Activated naive CD8-positive, alpha-beta T cell treated with anti-CD3 and anti-CD28 coated beads, Interleukin-2, amount 10 ng/mL, durations not matched to agents 7 days and 5 days (primary cell): ENCODE measurements at places on chromosomes 2 and 18.

GRCh38 chr2:219058541-219059374, 2.0 kb downstream of the IHH start:
- H3K36me3 ChIP-seq = no peaks in the 10 kb centered on the region
- peaks cover 14% of the 10 kb centered on the region for H3K4me1 ChIP-seq
- H3K27me3 ChIP-seq = peaks cover 73% of the 10 kb centered on the region
- peak; percentile 38 for DNase-seq
- H3K27ac ChIP-seq = no peak overlapping the region
- H3K4me3 ChIP-seq = no peak overlapping the region

- H3K27ac ChIP-seq = no peak overlapping the region
- peaks cover 23% of the 10 kb centered on the region for H3K27me3 ChIP-seq
- H3K36me3 ChIP-seq = no peaks in the 10 kb centered on the region
- no peak for DNase-seq
Observed at GRCh38 chr2:26522325-26522724, 44.4 kb upstream of the OTOF start.

DNA sequence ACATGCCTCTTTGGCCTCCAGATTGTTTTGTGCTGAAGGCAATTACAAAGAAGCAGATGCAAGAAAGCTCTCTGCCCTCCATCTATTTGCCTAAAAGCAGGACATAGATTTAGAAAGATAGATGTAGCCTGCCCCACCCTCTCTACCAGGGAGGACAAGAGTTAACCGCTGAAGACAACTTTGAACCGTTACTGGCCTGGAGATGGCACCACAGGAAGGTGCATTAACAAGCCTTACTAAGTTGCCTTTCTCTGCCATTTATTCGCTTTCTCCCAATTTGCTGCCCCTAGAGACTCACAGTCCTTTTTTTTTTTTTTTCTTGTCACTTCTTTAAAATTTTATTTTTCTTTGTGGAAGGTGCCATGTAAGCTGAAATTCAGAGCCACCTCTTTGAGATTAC, 28.8 kb upstream of the RMDN2 start:
- H3K36me3 ChIP-seq = peaks cover 3% of the 10 kb centered on the region
- no peak for DNase-seq
- H3K27ac ChIP-seq = no peak overlapping the region
- peaks cover 3% of the 10 kb centered on the region for H3K27me3 ChIP-seq

DNA sequence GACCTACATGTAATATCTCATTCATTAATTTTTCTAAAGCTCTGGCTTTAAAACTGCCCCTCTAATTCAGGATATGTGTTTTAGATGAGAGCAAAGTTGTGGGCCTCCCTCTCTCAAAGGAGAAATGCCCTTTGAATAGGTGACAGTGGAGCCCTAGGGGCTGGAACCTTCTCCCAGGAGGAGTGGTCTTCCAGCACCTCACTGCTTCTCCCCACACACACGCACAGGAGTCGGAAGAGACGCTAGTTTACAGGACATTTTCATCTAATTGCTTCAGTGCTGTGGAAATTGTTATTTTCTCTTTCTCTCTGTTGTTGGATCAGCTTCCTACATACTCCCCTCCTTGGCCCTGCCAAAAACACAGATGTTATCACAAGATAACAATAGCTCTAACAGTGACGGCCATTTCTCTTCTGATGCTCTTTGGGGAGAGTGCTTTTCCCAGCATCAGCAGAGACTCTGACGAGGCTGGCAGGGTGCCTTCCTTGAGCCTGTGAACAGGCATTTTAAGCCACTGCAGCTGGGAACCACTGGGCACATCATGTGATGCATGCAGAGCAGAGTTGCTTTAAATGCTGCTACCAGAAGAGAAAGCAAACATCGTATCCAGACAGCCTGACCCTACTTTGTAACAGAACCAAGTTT, 209.4 kb upstream of the SP5 start:
- no peaks in the 10 kb centered on the region for H3K36me3 ChIP-seq
- no peak for DNase-seq
- peaks cover 39% of the 10 kb centered on the region for H3K4me1 ChIP-seq
- H3K27me3 ChIP-seq = peaks cover 47% of the 10 kb centered on the region
- H3K27ac ChIP-seq = peak overlapping the region; percentile 74

GRCh38 chr2:96083064-96083939, 33.1 kb downstream of the ADRA2B start:
- DNase-seq = peak; percentile 23
- peaks cover 25% of the 10 kb centered on the region for H3K27me3 ChIP-seq
- no peak overlapping the region for H3K27ac ChIP-seq
- no peaks in the 10 kb centered on the region for H3K36me3 ChIP-seq
- peaks cover 1% of the 10 kb centered on the region for H3K4me1 ChIP-seq
